Fibroblast of skin of back (primary cell): ENCODE measurements at places on chromosomes 13 and 19.

DNA sequence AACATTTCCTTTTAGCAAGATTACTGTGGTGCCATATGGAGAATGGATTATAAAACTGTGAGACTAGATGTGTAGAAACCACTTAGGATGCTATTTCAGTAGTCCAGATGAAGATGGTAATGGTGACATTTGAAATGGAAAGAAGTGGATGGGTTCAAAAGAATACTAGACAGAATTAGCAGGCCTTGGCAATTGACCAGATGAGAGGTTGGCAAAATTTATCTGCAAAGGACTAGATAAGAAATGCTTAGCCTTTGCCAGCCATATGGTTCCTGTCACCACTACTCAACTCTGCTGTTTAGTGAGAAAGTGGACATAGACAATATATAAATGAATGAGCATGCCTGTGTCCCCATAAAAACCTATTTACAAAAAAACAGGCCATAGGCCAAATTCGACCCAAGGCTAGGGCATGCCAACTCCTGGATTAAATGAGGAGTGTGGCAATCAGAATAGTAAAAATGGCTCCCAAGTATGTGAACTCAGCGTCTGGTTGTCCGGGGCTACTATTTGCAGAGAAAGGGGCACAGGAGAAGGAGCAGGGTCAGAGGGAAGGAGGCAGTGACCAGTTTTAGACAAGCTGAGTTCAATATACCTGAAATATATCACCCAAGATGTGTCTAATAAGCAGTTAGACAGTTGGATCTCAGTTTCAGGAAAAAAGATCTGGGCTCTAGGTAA is 98.4 kb downstream of the ENOX1 start:
- DNase-seq, result no peak

- DNase-seq, result no peak
These were observed 335.5 kb downstream of the TBC1D4 start for GRCh38 chr13:75146436-75146835.

DNA sequence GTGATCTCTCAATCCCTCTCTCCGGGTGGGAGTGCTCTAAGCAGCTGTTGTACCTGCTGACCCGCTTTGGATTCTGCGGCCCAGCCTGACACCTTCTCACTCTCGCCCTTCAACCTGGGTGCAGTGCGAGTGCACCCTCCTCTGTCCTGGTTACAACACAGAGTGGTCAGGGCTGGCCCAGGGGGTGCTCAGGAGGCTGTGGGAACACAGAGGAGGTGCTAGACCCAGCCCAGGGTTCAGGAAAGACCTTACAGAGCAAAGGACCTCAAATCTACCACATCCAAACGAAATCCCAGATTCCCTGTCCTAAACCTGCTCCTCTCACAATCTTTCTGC is 23.7 kb downstream of the ZNF175 start:
- no peak for DNase-seq

GRCh38 chr19:41958367-41959055 is 610 bp downstream of the RABAC1 start:
- peak; percentile 80 for DNase-seq

DNA sequence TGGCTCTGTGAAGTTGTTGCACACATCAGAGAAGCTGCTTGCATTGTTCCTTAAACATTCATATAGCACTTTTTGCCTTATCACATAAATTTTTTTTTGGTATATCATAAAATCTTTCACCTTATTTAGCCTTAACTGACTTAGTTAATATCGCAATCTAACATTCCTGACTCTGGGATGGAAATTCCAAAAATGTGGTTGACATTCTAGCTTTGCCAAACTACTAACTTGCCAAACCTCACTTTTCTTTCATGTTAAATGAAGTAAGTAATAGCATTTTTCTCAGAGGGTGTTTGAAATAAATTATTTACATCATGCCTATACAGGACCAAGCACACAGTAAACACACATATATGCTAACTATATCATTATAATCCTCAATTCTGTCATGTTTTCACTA is 736.9 kb upstream of the PCDH9 start:
- DNase-seq, result no peak

- no peak for DNase-seq
These were observed 193.5 kb downstream of the FGF14 start for GRCh38 chr13:102208347-102208746.

GRCh38 chr13:43200736-43201135 is 177.3 kb downstream of the DNAJC15 start:
- DNase-seq, result no peak

DNA sequence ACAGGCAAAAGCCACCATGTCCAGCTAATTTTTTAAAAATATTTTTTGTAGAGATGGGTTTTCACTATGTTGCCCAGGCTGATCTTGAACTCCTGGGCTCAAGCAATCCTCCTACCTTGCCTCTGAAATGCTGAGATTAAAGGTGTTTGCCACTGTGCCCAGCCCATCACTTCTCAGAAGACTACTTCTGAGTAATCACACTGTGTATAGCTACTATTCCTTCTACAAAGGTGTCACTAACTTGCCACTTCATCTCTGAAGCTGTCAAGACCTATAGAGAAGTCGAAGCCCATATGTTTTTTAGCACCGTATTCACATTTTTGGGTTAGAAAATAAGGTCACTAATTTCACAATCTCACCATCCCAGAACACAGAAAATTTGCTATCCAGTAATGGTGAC is 36.0 kb upstream of the FNDC3A start:
- DNase-seq, result no peak

DNA sequence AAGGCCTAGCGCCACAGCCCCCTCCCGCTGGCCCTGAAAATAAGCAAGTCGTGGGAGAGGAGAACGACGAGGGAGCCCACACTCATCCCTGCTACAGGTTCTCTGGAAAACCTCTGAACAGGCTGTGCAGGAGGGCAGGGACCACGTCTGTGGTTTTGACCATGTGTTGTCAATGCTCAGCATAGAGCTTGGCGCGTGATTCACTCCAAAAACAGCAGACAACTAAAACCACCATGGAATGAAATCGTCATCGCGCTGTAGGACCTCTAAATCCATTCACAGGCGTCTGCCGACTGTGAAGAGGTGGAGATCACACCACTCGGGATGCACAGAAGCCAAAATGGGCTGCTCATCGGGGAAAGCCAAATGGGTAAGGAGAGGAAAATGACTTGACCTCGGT is 121.3 kb downstream of the COL4A1 start:
- peak; percentile 92 for DNase-seq

GRCh38 chr13:43879755-43880181 is at the start of gene LACC1:
TSS of gene LACC1 (plus strand) at chr13:43879904. CDS start at chr13:43880986, 1,082 bp downstream.
- DNase-seq, result no peak

- no peak for DNase-seq
These were observed 10.6 kb downstream of the GPI start for GRCh38 chr19:34375598-34375997.

DNA sequence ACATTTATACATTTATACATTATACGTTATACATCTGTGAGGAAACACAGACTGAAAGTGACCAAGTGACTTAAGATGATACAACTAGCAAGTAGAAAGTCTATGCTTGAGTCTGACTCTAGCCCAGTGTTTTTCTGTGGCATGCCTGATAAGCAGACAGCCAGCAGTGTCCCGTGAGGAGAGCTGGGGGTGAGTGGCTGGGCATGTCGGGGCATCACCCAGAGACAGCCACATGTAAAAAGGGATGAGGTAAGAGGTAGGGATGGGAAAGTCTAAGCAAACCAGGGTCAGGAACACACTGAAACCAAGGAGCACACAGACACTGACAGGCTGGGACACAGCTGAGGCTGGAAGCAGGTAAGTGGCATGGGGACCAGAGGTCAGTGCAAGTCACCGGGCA is 333.2 kb downstream of the FOXO1 start:
- DNase-seq, result no peak

DNA sequence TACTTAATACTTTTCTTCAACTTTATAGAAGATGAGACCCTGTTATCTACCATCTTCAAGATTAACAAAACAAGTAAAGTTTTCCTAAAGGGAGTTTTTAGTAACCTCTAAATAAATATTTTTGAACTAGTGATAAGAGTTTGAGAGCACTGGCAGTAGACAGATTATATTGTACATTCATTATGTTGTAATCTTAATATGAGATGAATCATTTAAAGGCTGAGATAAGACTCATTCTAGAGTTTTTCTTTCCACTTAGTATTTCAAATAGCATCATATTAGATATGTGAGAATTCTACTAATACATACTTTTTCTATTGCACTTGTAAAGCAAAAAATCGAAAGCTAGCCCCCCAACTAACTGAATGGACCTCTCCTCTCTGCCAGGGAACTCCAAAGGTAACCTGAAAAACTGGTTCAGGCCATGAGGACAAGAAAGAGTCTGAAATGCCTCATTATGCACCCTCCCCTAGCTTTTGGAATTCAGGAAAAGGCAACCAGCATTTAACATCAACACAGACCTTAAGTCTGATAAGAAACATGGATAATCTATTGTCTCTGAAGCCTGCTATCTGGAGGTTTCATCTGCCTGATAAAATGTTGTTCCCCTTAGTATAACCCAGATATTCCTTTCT is 875.4 kb upstream of the SLC10A2 start:
- no peak for DNase-seq

- DNase-seq, result no peak
These were observed 302.9 kb downstream of the DCT start for GRCh38 chr13:94176561-94176960.

DNA sequence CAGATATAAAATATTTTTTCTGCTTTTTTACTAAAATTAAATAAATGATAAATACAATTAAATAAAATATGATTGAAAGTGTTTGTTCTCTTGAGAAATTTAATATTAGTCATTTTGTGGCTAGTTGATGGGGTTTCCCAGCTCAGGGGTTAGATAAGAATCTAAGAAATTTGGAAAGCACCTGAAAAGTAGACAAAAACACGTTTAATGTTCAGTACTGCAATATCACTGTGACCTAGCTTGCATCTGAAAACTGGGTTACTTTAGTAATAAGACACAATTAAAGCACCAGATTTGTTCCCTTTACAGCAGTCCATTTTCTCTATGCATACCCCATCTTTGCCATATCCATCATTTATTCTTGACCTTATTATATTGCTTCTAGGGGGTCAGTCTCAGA is 1454.8 kb upstream of the SPRY2 start:
- DNase-seq, result no peak

- no peak for DNase-seq
These were observed 22.0 kb upstream of the RB1 start for GRCh38 chr13:48281556-48281955.

GRCh38 chr13:30103161-30103840 is 204.1 kb downstream of the KATNAL1 start:
- no peak for DNase-seq

DNA sequence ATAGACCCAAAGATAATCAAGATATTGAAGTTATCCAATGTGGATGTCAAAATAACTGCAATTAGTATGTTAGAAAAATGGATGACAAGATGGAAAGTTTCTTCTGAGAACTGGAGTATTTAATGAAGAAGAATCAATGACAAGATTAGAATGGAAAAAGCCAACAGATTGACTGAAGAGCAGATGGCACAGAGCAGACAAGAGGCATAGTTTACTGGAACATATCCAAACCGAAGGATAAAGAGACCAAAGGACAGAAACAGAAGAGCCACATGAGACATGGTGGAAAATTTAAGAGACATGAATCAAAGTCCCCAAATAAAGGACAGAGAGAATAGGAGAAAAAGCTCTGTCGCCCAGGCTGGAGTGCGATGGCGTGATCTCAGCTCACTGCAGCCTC is 89.6 kb upstream of the RXFP2 start:
- DNase-seq, result no peak

GRCh38 chr13:99463646-99464397 is 37.5 kb upstream of the TM9SF2 start:
- DNase-seq, result no peak

- DNase-seq, result no peak
These were observed at the start of gene IGFLR1 for GRCh38 chr19:35742121-35742724. TSS of gene IGFLR1 (minus strand) at chr19:35742452. CDS start at chr19:35741180, 1,272 bp downstream.

DNA sequence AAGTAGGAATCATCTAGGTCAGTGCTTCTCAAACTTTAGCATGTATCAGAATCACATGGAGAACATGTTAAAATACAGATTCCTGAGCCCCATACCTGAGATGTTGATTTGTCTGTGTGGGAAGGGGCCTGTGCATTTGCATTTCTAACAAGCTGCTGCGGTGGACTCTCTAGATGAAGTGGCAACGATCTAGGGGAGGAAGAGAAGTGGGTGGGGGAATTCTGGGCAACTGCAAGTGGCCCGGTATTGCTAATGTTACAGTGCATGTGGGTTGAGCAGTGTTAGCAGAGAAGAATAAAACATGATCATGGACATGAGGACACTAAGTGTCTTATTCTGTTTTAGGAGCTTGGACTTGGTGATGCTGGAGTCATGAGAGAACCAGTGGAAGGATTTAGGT is 329.0 kb downstream of the OLFM4 start:
- DNase-seq, result no peak

GRCh38 chr19:2372076-2372612 is 12.1 kb downstream of the TMPRSS9 start:
- no peak for DNase-seq

DNA sequence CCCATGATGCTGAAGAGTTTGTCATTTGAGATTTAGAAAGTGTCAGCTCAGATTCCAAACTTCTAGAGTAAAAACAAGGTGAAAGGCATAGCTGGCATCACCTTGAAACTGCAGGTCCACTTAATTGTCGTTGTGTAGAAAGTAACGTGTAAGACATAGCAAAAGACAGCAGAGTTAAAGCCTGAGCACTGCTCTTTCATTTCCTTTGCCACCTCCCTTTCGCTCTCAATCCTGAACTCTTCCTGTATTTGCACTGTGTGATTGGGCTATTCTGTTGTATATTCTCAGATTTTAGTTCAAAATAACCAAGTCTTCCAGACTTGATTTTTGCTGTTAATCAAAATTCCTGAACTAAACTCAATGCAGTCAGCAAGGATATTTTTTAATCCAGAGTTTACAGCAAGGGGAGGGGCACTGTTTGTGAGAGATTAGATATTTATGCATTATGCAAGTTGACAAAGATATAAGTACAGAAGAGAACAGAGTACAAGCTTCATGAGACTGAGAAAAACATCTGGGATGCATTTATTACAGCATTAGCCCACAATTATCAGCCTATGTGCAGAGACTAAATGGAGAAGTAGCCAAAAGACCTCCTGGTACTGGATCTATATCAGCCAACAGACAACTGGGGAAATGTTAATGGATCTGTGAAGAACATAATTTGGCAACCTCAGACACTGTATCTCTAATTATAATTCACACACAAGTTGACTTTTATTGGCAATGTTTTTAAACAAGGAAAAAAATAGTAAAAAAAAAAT is 328.6 kb downstream of the SUCLA2 start:
- DNase-seq, result no peak

DNA sequence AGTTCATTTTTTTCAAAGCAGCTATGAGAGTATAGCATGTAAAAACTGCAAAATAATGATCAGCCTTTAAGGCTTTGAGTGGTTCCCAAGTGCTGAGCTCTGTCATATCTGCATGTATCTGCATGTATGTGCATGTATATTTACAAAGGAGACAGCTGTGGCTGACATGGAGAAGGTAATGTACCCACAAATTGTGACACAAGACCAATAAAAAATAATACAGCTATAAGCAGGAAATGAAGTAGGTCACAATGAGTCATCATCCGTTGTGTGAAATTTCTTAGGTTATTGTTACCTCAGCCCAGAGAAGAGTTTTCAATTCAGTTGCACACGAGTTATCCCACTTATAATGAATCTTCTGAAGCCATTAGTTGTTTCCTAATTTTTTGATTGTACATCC is 60.9 kb upstream of the MED4 start:
- peak; percentile 35 for DNase-seq
